NCI-H187 (cell line): ENCODE measurements at places on chromosomes 4 and X.

DNA sequence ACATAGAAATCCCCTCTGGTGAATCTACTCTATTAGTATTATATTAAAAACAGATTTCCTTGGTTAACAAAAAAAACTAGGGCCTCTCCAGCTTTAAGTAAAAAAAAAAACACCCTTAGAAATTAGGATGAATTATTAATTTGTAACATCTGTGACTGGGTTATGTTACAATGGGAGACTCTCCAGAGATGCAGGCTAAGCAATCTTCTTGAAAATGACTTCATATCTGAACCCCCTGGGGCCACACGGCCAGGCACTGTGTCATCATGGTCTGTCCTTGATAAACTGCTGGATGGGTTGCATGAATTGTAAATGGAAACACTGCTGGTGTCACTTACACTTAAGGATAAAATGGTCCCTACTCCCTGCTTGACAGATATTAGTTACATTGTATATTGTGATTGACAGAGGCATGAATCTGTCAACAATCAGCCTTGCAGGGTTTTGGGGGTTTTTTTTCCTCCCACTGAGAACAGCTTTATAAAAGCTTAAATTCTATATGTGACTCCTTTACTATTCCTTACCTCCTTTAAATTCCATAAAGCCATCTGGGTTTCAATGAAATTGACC lies 49.1 kb downstream of the PRKG2 start:
- DNase-seq = no peak

DNA sequence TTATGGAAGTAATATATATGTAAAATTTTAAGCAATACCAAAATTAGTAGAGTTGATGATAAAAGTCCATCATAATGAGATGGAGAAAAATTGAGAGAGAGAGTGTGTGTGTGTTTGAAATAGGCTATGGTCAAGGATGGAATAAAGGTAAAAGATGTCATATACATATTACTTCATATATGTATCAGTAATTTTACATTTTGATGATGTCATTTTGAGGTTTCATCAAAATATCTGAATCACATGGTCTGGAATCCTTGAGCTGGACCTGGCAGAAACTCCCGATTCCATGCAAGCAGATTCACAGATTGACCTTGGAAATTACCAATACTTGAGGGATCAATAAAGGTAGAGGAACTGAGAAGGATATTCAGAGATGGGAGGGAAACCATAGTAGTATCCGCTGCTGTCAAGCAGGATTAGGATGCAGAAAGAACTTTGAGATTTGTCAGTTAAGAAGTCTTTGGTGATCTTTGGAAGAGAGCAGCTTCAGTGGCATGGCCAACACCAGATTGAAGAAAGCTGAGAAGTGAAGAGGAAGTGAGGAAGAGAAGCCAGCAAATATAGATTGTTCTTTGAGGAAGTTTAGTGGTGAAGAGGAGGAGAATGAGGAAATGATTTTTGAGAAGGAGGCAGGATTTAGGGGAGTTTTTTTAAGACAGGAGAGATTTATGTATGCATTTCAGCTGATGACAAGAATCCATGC lies 21.5 kb downstream of the DNAAF6 start:
- no peak for DNase-seq

DNA sequence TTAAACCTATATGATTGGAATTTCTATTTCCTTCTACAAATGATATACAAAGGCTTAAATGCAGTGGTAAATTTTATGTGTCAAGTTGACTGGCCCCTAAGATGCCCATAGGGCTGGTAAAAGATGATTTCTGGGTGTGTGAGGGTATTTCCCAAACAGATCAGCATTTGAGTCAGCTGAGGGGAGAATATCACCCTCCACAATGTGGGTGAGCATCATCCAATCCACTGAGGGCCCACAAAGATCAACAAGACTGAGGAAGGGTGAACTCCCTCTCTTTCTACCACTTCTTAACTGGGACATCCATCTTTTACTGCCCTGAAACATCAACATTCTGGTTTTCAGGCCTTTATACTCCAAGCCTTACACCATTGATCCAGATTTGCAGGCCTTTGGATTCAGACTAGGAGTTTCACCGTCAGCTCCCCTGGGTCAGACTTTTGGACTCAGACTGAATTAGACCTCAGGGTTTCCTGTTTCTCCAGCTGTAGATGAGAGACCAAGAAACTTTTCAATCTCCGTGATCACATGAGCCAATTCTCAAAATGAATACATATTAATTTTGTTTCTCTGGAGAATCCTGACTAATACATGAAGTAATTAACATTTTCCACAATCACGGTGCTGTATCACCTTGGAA lies 1020.7 kb upstream of the SLIT2 start:
- DNase-seq = no peak

DNA sequence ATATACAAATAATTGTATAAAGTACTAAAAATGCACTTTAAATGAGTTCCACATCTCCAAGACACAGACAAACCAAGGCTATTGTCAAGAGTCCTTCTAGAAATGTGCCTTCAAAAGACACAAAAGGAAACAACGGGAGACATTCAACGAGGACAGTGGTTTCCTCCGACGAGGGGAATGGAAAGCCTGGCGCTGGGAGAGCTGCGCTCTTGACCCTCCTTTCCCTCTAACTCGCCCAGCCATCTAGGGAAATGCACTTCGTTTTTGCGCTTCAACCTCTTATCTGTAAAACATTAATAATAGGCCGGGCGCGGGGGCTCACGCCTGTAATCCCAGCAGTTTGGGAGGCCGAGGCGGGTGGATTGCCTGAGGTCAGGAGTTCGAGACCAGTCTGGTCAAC lies 37.0 kb downstream of the ZFP42 start:
- DNase-seq = no peak

DNA sequence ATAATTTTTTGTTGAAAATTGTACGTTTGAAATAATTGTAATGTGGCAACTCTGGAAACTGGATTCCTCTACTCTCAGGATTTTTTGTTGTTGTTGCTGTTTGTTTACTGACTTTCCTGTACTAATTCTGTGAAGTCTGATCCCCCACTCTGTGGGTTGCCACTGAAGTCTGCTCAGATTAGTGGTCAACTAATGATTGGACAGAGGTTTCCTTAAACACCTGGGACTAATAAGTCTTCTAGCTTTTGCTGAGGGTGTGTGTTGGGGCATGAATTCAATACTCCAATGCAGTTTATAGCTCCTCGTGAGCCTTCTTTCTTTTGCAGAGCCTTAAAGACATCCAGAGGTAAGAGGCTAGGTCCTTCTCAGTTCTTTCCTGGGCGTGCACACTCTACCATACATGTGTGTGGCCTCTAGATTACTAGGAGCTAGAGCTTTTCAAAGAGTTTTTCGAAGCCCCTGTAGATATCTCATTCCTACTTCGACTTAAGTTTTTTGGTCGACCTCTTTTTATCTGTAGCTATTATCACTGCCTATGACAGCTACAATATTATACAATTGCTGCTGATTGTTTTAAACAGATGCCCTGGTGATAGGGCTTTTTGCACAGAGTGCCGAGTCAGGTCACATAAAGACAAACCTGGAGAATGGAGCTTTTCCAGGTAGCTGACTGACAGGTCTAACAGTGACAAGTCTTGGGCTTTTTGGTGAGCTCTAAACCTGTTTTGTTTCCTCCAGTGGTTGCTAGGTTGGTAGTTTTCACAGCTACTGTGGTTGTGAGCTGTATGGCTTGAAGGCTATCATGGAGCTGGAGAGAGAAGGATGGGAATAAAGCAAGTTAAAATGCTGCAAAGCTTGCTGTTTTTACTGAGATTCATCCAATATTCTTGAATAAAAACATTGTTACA lies 34.0 kb downstream of the BMP2K start:
- no peak for DNase-seq

DNA sequence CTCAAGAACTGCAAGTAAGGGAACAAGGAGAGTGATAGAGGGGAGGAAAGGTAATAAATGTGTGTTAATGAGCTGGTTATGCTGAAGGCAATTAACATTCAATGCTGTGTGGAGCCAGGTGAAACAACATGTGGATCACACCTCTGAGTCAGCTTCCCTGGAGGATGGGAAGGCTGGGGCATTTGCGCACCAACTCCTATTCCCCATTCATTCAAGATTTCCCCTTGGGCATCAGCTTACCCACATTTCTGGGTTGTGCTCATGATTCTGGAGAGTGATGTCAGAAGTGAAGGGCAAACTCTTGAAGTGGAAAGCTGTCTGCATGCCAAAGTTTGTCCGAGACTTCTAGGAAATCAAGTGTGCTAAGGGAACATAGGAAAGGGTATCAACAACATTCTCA lies 461.4 kb downstream of the MID1IP1 start:
- no peak for DNase-seq

- DNase-seq = no peak
Measured at GRCh38 chrX:41332408-41333002, 1.5 kb upstream of the DDX3X start.

GRCh38 chrX:130467936-130468335 lies 66.1 kb downstream of the RBMX2 start:
- no peak for DNase-seq

DNA sequence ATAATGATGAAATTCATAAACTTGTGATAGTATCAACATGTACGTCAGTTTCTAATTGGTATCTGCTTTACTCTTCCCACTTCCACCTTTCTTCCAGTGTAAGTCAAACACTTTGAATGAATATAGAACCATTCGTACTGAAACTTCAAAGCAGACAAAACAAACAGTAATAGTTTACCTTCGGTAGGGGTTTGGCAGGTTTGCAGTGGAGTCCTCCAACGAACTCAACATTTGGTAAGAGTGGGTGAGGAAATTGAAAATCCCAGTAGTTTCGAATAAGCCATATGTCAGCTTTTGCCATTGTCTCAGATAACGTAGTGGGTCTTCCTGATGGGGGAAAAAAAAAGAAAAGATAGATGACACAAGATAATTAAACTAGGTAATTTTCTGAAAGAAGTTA lies 2.2 kb downstream of the UGT2B4 start:
- DNase-seq = no peak

GRCh38 chr4:22241415-22241814 lies 274.5 kb downstream of the ADGRA3 start:
- no peak for DNase-seq

DNA sequence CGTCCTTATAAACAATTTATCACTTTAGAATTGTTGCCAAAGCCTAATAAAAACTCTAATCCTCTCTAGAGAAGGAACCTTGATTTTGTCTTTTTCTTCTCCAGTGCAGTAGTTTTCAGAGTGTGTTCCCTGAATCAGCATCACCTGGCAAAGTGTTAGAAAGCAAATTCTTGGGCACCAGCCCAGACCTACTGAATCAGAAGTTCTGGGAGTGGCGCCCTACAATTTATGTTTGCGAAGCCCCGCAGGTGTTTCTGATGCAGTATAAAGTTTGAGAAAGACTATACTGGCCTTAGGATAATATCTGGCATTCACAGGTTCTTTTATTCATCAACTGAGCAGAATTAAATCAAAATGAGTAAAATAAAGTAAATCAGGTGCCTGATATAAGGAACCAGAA lies 645.8 kb upstream of the ATOH1 start:
- DNase-seq = no peak

- no peak for DNase-seq
Measured at GRCh38 chr4:118367361-118367760, 14.6 kb upstream of the PRSS12 start.

DNA sequence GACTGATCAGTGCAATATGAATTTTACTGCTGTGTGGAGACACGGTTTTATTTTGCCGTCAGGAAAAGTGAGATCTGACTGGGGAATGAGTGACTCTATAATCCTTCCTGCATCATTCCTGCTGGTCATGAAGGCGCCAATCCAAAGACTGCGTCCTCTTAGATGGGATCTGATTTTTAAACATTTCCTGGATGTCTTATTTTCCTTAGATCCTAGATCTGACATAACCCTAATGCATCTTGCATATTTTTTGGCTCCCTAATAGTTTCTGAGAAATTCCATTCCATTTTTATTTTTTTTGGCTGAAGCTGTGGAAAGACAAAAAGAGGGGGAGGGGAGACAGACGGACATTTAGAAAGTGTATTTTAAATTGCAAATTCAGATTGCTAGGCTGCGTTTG lies 454.9 kb upstream of the FAT1 start:
- DNase-seq = no peak

DNA sequence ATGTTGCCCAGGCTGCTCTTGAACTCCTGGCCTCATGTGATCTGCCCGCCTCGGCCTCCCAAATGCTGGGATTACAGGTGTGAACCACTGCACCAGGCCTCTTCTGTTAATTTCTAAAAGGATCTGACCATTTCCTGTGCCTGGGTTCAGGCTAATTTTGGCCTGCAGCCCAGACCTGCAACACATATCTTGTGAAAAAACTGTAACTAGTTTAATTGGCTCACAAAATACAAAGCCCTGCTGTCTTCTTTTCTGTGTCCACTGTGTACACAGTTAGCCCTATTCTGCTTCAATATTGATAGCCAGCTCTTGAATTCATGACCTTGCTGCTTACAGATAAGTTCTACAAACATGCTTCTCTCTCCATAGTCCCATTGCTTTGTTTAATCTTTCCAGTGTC lies 753.5 kb downstream of the PDHA2 start:
- DNase-seq = no peak

DNA sequence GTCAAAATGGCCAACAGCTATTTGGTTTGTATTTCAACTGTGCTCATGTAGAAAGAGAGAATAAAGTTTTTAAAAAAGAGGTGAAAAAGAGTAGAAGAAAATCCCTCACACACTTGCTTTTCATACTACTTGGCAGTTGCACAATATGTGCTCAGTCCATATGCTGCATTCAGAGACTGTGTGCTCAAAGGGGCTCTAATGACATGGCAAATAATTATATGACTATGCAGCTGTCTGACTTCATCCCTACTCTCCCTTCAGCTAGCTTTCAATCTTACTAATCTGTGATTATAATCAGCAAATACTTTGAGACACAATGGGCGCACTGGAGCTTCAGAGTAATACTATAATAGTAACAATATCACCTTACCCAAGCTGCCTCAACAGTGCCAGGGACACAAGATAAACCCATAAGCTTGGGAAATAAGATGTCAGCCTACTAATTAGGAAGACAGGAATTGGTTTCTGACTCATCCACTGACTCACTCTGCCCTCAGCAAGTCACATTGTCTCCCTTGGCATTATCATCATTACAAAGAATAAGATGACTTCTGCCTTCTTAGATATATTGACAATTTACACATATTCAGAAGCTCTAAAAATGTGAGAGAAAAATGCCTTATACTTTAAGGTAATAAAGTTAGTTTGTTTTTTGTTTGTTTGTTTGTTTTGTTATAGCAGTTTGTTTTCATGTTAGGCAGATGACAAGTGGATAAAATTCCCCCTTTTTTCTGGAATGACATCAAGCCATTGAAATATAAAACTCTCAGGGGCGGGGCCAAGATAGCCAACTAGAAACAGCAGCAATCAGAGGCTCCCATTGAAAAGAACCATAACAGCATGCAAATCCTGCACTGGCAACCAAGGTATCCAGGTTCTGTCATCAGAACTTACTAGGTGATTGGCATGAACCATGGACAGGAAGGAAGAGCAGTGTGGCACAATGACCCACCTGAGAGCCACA lies 311.6 kb downstream of the FAM133A start:
- no peak for DNase-seq

GRCh38 chr4:145347684-145348083 lies 134.0 kb upstream of the SMAD1 start:
- DNase-seq = no peak

GRCh38 chr4:75514949-75515612 lies 808 bp downstream of the THAP6 start:
- DNase-seq = no peak

- no peak for DNase-seq
Measured at GRCh38 chrX:136627409-136627808, 20.5 kb upstream of the CD40LG start.
